ENCODE measurements at places on chromosomes 1 and 21.

DNA sequence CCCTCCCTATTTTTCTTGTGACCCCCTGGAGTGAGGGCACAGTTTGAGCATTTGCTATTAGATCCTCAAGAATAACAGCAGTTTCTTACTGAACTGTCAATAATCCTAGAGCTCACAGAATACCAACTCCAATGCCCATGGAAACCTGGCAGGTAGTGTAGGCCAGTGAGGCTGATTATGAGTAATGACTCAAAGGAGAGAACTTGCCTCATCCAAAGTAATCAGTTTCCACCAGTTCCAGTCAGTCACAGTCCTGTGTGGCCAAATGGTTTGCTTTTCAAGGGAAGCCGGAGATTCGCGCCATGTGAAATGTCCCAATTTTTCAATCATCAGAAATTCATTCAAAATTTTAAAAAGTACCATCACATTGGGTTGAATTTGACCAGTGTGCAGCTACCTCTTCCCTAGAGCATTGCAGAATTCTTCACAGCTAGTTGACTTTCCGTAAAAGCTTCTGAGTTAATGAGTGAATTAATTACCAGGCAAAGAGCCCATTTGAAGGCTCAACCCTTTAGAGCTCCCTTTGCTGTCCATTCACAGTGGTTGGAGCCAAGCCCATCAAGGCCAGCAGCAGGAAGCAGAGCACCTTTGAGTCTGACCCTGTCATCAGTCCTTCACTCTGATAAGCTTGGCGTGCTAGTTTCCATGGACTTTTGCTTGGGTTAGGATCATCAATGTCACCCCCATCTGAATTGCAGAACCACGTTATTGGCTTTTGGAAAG, 170.3 kb downstream of the KAZN start:
- DNase-seq: no peak

DNA sequence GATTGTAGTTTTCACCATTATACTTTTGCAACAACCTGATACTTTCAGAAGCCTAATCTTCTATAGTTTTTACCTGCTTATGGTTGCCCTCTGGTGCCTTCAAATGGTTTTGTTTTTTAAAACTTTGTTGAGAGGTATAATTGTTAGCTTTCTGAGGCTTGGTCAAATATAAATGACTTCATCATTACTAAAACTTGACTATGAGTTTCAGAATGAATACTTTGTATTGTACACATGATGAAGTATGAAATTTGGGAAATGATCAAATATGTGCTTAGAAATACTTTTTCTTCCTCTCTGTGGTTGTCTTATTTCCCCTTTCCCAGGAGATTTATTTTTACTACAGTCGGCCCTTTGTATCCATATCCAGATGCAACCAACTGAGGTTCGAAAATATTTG, 151.8 kb upstream of the B3GALT2 start:
- DNase-seq: no peak

DNA sequence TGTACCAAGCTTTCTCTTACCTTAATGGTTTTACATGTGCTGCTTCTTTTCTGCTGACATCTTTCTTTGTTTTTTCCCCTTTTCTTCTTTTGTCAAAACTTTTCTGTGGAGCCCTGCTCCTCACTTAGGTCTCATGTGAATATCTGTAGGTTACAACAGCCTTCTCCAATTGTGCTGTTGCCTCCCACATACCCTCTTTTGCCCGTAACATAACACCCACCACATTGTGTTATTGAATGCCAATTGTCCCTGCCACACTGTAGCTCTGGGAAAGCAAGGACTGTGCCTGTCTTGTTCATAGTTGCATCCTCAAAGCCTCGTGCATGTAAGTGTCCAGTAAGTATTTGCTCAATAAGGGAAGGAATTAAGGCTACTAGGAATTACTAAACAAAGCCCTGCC, 46.3 kb upstream of the AKT3 start:
- no peak for DNase-seq

- DNase-seq: no peak
These were observed 278.8 kb downstream of the ASTN1 start for GRCh38 chr1:176885751-176886150.

DNA sequence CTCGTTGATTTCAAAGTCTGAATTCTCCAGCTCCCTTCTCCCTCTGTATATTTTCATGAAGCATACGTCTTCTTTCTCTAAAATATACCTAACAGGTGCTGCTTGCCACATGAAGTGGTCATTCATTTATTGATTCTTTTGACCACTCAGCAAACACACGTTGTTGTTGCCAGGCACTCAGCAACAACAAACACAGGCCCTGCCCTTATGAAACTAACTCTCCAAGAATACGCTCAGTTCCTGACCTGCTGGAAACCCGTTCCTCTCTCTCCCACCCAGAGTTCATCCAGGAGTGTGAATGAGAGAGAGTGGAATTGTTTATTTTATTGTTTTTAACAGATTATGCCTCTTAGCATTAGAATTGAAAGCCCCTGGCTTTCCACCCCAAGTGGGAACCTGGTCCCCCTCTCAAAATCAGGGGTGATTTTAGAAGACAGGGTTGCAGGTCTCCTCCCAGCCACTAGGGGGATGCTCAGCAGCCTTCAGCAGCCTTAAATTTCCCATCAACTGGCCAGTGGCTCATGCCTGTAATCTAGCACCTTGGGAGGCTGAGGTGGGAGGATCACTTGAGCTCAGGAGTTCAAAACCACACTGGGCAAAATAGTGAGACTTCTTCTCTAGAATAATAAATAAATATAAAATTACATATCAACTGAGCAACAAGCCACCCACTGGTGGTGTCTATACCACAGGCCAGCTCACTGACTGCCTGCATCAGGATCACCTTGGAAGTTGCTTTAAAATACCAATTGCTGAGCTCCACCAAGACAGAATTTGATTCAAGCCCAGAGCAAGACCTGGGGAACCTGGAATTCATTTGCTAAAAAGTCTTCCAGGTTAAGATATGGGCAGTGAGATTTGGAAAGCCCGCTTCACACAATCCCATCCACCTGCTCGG, 181.0 kb upstream of the KLHDC7A start:
- DNase-seq: peak; percentile 13

DNA sequence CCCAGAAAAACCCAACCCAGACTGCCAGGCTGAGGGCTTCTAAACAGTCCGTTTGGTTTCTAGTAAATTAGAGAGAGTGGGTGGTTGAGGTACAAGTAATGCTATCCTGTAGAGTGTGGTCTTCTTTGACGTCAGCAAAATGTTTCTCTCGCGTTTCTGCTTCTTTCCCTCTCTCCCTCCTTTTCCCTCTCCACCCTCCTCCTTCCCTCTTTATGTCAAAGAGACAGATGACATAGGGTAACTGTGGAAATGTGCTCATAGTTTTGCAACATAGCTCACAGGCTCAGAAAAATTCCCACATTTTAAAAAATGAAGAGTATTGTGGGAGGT, 158.3 kb downstream of the TOMM20 start:
- DNase-seq: no peak

DNA sequence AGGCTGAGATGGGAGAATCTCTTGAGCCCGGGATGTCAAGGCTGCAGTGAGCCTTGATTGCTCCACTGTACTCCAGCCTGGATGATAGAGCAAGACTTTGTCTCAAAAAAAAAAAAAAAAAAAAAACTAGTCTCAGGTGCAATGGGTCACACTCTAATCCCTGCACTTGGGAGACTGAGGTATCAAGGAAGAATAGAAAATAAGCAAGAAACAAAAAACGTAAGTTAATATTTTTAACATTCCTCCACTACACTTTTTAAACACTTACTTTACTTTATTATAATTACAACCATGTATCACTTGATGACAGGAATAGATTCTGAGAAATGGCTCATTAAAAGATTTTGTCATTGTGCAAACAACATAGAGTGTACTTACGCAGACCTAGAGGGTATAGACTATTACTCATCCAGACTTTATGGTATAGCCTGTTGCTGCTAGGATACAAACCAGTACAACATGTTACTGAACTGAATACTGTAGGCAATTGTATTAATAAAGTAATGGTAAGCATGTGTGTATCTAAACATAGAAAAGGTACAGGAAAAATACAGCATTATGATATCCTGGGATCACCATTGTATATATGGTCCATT, 1244.1 kb upstream of the ADGRL4 start:
- DNase-seq: no peak
